ENCODE measurements at places on chromosomes 2 and 18.

DNA sequence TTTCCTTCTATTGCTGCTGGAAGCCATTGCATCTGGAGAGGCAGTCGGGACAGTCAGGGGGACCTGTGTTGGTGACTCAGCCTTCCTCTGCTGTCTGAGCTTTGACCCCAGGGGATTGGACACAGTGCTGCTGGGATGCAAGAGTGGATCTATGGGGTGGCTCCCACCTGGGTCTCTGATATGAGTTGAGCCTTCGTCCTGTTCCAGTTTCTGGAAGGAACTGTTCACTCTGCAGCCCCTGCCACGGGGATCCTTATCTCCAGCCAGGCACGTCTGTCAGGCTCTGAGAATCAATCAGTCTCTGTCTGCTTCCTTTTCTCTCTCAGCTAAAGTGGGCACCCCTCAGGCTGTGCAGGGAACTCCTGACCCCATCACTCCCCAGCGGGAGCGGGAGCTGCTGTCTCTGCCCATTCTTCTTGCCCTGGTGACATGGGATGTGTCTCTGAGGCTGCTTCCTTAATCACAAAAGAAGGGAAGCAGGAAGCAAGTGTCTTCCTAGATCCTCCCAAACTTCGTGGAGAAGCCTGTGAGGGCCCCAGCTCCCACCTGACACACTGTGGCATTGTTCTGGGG, 51.7 kb downstream of the ARHGAP28 start:
- no peak for DNase-seq

- DNase-seq, result no peak
These were observed 456 bp downstream of the LRP1B start for GRCh38 chr2:142130111-142131009.

DNA sequence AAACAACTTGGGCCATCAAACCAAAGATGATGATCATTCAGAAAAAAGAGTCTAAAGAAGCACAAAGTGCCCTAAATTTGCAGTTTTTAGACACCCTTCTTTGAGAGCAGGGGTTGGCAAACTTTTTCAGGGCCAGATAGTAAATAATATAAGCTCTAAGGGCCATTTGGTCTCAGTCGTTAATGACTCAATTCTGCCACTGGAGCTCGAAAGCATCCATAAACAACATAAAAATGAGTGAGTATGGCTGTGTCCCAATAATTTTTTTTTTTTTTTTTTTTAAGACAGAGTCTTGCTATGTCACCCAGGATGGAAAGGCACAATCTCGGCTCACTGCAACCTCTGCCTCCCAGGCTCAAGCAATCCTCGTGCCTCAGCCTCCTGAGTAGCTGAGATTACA, 152.3 kb downstream of the DTNB start:
- DNase-seq, result no peak

DNA sequence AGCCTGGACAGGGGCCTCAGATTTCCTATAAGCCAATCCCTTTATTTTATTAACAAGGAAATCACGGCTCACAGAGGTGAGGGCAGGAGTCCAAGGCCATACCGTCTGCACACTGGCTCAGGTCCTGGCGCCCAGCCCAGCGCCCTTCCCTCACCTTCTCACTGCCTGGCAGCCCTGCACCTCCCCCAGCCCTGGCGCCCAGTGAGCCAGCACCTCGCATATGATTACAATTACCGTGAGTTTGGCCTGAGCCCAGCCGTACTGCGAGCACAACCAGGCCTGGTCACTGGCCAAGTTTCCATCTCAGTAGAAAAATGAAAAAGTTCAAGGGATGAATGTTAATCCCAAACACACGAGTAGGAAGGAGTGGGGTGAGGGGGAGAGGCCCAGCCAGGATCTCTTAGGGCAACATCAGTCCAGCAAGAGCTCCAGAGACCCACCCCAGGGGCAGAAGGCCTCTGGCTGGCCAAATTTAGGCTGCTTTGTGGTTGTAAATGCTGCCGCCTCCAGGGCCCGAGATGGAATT, 68.4 kb downstream of the MCFD2 start:
- DNase-seq, result no peak

DNA sequence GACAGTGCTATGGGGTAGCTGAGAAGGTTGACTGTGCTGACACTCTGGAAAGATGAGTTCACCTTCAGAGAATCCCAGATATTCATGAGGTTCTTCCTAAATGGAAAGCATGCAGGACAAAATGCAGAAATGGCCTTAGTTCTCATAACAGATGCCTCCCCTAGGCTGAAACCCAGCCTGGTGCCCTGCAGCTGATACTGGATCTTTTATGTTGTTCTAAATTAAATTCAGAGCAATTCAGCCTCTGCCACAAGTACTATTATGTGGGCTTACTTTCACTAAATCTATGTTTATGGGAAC, 172.0 kb upstream of the SERPINE2 start:
- no peak for DNase-seq

DNA sequence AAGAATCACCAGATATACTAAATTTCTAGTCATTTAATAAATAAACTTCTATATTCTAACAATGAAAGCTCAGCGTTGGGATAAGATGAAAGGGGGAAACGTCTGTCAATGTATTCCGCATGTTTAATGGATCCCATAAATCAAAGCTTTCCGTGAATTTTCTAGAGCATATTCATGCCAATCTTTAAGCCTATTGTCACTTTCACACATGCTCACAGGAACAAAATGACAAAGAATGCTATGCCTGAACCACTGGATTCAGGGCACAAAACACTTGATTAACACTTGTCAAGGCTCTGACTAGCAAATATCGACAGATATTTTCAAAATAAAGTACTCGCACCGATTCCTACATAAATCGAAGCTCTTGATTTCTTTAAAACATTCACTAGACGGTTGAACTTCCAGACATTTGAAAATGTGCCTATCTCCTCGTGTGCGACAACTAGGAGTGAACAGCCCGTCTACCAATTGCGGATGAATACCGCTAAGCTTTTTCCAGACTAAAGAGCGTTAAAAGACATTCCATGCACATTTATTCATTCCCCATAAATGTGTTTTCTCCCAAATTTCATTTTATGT, 1.8 kb downstream of the TLK1 start:
- DNase-seq, result no peak

GRCh38 chr18:49168281-49168985, 217.7 kb upstream of the SMAD7 start:
- DNase-seq, result no peak

- no peak for DNase-seq
These were observed 164.2 kb downstream of the ANTXR1 start for GRCh38 chr2:69177063-69177771.

- no peak for DNase-seq
These were observed 436.2 kb downstream of the SUCLG1 start for GRCh38 chr2:84022810-84023431.

- DNase-seq, result no peak
These were observed 61.0 kb downstream of the PXDN start for GRCh38 chr2:1683297-1683696.

DNA sequence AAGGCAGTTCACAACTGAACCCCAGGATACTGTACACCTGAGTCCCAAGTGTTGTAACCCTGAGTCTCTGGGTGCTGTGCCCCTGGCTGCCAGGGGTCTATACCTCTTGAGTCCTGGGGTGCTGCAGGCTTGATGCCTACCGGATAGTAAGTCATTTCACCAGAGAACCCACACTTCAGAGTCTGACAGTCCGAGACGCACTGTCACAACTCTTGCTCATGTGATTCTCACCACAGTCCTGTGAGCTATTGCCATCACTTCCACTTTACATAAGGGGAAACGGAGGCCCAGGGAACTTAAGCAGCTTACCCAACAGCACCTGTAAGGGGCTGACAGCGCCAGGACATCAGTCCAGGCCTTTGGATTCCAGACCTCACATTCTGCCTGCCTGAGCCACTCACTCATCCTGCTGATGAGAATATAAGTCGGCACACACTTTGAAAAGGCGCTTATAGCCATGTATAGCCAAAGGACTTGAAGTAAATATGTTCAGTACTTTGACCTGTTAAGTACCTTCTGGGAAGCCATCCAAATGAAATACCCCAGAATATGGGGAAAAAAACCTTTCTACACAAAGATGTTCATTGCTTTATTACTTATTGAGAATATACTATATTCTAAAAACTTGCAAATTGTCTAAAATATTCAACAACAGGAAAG, 180.7 kb upstream of the ID2 start:
- DNase-seq, result no peak

GRCh38 chr18:78006006-78006773, 756.5 kb downstream of the GALR1 start:
- DNase-seq, result no peak

- DNase-seq, result no peak
These were observed 242.7 kb downstream of the TGIF1 start for GRCh38 chr18:3692691-3693090.

- DNase-seq, result no peak
These were observed 163.3 kb upstream of the ZEB2 start for GRCh38 chr2:144683107-144683753.

GRCh38 chr2:133809485-133809884, 241.2 kb upstream of the NCKAP5 start:
- DNase-seq, result no peak

- DNase-seq, result no peak
These were observed 34.7 kb upstream of the CDK5R2 start for GRCh38 chr2:218924757-218925156.

DNA sequence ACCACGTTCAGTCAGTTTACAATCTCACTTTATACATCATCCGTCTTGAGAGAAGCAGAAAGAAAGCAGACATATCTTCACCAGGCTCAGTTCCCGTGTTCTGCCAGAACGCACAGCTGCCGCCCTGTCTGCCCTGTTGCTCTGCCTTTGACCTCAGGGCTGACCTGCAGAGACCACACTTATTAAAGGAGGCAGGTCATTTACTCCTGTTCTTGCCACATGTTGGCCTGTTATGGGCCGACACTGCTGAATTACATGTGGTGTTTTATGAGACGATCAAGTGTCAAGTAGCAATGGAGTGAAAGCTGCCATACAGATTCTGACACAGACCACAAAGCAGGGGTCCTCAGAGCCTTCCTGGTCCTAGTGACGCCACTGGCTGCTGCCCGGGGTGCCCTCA, 232.2 kb downstream of the TTC32 start:
- DNase-seq, result no peak

GRCh38 chr18:12862467-12862866, 21.6 kb downstream of the PTPN2 start:
- no peak for DNase-seq

DNA sequence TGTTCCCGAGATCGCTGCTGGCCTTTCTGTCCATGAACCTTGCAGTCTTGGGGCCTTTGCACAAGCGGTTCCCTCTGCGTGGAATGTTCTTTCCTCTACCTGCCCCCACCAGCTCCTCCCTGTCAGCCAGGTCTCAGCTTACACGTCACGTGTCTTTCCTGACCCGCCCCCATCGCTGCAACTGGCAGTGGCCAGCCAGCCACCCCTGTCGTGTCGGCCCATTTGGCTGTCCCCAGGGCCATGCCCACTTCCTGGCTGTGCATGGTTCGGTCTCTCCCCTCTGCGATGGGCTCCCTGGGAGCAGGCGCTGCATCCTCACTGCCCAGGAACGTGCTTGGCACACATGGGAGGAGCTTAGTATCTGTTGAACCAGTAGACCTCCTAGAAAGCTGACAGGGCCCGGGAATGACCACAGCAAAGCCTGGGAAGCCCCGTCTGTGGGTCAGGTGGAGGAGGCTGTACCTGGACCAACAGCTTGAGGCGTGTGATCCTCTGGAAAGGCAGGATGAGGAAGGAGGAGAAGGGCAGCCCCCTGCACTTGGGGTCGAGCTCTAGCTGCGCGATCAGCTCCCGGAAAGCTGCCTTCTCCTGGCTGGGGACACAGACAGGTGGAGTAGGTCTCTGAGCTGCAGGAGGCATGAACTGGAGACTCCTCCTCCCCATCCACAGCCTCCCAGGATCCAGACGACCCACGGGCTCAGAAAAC, 21.0 kb downstream of the SNORC start:
- no peak for DNase-seq

- no peak for DNase-seq
These were observed 155.7 kb downstream of the CELF4 start for GRCh38 chr18:37409878-37410277.

DNA sequence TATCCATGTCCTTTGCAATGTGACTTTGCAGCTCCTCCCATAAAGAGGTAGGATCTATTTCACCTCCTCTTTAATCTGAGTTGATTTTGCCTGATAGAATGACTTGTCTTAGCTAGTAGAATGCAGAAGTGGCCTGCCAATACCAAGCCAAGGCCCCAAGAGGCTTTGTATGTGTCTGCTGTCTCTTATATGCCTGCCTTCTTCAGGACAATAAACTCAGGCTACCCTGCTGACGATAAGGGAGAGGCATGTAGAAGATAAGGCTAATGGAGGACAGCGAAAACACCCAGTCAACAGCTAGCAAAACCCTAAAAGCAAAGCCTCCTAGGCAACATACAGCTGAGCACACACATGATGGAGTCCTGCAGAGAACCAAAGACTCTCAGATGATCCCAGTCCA, 1.8 kb upstream of the ZC3H8 start:
- no peak for DNase-seq

All from stimulated activated CD4-positive, alpha-beta T cell treated with anti-CD3 and anti-CD28 coated beads, Interleukin-1b, Interleukin-23, amount 100 ng/mL, for 4 hours (primary cell).